ENCODE measurements at places on chromosomes 2 and 18. TPM values are rescaled to one million over a fixed set of nuclear protein-coding genes. Genes with fewer than 3 reads are reported as not detected.

MSH6 gene
- 34.4 TPM for total RNA-seq

EVX2 gene
- total RNA-seq: not detected

SERPINB4 gene
- 1.9 TPM for total RNA-seq

SLC11A1 gene
- total RNA-seq: 0.08 TPM

CRACDL gene
- 0.80 TPM for total RNA-seq

KCNG2 gene
- not detected for total RNA-seq

RPRD1A gene
- total RNA-seq: 52.0 TPM

ECEL1 gene
- not detected for total RNA-seq

ABCB11 gene
- not detected for total RNA-seq

GPAT2 gene
- 2.8 TPM for total RNA-seq

UPP2 gene
- not detected for total RNA-seq

PRKCE gene
- total RNA-seq: 1.2 TPM

TUBA3E gene
- not detected for total RNA-seq

KCNG3 gene
- total RNA-seq: not detected

HRH4 gene
- total RNA-seq: 0.08 TPM

ZC3H6 gene
- total RNA-seq: 1.1 TPM

HOXD4 gene
- not detected for total RNA-seq

NTSR2 gene
- total RNA-seq: not detected

CHST9 gene
- total RNA-seq: not detected

SPATA3 gene
- total RNA-seq: not detected

APCDD1 gene
- total RNA-seq: 4.6 TPM

GKN1 gene
- not detected for total RNA-seq

CYP27C1 gene
- 3.4 TPM for total RNA-seq

TOGARAM2 gene
- not detected for total RNA-seq

FOSL2 gene
- 37.6 TPM for total RNA-seq

ALK gene
- not detected for total RNA-seq

KCNIP3 gene
- total RNA-seq: 1.2 TPM

CPS1 gene
- 14.5 TPM for total RNA-seq

CLIP4 gene
- 37.1 TPM for total RNA-seq

HMSD gene
- not detected for total RNA-seq

TEKT4 gene
- not detected for total RNA-seq

MC4R gene
- not detected for total RNA-seq

PPIG gene
- 21.9 TPM for total RNA-seq

IL37 gene
- total RNA-seq: not detected

DUSP19 gene
- 1.1 TPM for total RNA-seq

ANKRD62 gene
- not detected for total RNA-seq

LONRF2 gene
- not detected for total RNA-seq

GPR75 gene
- 0.62 TPM for total RNA-seq

PDCD1 gene
- not detected for total RNA-seq

SMAD7 gene
- 12.1 TPM for total RNA-seq

IL1RL2 gene
- 2.1 TPM for total RNA-seq

CREG2 gene
- 0.31 TPM for total RNA-seq

CMPK2 gene
- total RNA-seq: 0.19 TPM

GPR35 gene
- total RNA-seq: not detected

ITSN2 gene
- 15.2 TPM for total RNA-seq

UGT1A3 gene
- not detected for total RNA-seq

REG3G gene
- not detected for total RNA-seq

PDE1A gene
- total RNA-seq: not detected

HOXD9 gene
- total RNA-seq: not detected

ANKRD30BL gene
- total RNA-seq: not detected

MZT2A gene
- total RNA-seq: 332 TPM

Measured in hair follicular keratinocyte (primary cell).